Common myeloid progenitor, CD34-positive (primary cell): ENCODE measurements at places on chromosomes 5 and 9.

DNA sequence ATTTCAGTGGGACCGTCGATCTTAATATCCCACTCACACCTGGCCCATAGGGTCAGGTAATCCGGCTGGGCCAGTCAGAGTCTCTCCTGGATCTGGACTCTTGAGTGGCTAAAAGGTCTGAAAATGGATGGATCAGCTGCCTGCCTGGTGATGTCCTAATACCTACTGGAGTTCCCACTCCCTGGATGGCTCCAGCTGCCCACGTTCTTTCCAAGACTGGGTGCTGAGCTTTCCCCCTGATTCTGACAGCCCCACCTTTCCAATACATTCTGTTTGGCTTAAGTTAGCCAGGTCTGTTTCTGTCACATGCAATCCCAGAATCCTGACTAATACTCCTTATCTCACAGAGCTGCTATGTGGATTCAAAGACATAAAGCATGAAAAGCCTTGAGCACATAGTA, 10.2 kb downstream of the SH3PXD2B start:
- DNase-seq: no peak

DNA sequence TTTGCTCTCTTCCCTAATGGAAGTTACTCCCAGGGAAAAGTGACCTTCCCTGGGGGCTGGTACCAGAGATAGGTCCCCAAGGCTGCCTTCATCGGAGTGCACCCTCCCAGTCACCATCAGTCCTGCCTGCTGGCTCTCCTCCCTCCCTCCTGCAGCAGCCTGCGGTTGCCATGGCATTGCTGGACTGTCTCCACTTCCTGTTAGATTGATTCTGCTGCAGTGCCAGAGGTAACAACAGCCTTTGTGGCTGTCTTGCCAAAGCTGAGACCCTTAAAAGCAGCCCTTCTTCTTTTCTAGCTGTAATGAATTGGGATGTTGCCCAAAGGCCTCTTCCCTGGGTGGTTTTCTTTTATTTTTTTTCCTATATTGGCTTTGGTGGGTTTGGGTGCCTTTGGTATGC, 78.1 kb upstream of the PRLR start:
- no peak for DNase-seq

DNA sequence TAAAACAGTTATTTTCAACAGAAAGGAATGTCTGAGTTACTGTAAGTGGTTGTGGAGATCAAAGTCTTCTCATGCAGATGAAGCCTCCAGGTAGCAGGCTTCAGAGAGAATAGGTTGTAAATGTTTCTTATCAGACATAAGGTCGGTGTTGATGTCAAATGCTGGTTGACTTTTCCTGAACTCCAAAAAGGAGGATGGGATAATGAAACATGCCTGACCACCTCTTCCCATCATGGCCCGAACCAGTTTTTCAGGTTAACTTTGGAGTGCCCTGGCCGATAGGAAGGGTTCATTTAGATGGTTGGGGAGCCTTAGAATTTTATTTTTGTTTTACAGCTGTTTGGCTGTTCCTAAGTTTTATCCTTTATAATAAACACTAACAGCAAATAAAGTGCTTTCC, 478.4 kb downstream of the ACTL7B start:
- DNase-seq: no peak

- no peak for DNase-seq
Measured at GRCh38 chr9:30758726-30759446, 1625.6 kb upstream of the ACO1 start.

GRCh38 chr5:169732841-169733240, 95.8 kb downstream of the DOCK2 start:
- peak; percentile 51 for DNase-seq

DNA sequence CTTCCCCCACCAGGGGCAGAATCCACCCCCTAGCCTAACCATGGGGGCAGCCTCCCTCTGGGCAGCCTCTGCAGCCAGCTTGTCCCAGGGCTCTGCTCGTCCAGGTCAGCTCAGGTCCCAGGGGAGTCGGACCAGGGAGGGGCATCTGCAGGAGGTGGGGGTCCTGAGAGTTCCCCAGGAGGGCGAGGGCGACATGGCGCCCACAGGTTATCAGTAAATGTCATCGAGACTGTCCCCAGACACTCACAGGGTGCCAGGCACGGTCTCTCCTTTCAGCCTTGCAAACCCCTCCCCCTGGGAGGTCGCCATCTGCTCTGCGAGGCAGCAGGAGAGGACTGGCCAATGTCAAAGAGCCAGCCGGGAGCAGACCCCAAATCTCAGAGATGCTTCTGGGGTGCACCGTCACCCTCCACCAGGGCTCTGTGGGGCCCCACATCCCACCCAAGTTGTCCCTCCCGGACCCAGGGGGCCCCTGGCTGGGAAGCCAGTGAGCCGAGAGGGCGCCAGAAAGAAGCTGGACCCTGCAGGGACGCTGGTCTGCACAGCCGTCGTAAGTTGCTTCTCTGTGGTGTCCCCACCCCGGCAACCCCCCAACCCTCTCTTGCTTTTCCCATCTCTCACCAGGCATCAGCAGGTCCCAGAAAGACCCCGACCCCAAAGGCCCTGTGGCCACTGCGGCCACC, 69.3 kb downstream of the NTNG2 start:
- no peak for DNase-seq

- no peak for DNase-seq
Measured at GRCh38 chr5:3993856-3994473, 398.3 kb downstream of the IRX1 start.

DNA sequence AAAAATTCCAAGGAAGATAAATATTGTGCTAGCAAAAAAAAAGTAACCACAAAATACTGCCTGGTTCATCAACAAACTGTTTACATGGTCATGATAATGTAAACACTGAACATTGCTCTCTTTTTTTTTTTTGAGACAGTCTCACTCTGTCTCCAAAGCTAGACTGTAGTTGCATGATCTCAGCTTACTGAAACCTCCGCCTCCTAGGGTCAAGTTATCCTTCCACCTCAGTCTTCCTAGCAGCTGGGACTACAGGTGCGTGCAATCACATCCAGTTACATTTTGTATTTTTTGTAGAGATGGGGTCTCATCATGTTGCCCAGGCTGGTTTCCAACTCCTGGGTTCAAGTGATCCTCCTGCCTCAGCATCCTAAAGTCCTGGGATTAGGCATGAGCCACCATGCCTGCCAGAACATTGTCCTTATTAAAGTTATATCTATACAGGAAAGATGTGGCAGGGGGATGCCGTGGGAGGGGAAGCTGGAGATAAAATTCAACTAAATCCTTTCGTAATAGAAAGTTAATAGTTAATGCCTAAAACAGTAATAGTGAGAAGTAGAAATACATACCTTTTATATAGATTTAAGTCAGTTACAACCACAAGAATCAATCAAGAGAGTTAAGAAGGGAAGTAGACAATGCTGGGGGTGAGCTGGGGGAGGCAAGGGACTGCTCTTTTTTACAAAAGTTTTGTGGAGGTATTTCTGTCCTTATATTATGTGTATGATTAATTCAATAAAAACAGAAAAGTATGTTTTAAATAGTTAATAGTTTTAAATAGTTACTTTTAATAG, 52.3 kb downstream of the RGMB start:
- no peak for DNase-seq

- peak; percentile 51 for DNase-seq
Measured at GRCh38 chr5:72063219-72063819, 44.0 kb upstream of the MAP1B start.

- DNase-seq: peak; percentile 63
Measured at GRCh38 chr5:132476876-132477781, 13.4 kb downstream of the IRF1 start.

- DNase-seq: no peak
Measured at GRCh38 chr5:56128113-56128512, 105.0 kb downstream of the ANKRD55 start.

DNA sequence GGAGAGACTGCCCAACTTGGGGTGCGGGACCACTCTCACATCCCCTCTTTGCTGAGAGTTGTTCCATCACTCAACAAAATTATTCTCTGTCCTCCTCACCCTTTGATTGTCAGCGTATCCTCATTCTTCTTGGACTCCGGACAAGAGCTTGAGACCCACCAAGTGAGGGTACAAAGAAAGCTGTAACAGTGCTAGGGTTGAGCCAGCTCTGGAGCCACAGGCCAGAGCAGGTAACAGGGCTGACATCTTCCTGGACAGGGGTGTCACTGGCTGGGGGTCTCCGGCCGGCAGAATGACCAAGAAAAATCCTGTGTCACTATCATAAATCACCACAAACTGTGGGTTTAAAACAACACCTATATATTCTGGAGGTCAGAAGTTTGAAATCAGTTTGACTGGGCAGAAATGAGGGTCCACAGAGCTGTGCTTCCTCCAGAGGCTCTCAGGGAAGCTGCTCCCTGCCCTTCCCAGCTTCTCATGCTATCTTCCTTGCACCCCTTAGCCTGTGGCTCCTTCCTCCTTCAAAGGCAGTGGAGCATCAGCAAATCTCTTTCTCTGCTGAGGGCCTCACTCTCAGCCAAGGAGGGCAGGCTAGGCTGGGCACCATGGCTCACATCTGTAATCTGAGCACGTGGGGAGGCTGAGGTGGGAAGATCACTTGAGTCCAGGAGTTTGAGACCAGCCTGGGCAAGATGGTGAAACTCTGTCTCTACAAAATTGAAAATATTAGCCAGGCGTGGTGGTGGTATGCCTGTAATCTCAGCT, 4.1 kb upstream of the BBLN start:
- no peak for DNase-seq

DNA sequence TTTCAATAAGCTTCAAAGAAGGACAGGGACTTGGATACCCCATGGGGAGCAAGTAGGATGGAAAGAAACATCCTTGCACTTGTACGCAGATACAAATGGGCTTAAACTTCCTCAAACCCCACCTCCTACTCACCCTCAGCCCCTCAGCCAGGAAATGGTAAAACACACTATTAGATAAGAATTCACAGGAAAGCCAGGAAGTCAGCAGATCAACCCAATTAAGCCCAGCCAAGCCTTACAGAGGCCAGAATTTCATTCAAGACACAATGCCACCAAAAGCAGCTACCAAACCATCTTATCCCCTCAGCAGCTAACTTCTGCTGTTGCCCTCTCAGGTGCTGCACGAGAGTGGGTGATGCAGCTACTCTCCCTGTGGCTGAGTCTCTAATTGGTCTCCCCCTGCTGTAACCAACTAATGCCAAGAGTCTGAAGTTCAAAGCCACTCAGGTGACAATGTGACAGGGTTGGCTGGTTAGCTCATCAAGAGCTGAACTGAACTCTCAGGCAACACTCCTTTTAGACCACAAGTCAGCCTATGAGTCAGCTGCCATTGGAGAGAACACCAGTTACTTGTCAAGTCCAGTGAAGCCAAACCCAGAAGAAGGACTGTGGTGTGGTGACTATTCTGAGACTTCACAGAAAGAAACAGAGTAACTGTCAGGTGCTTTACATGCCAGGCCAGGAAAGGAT, 201.9 kb downstream of the ZNF608 start:
- DNase-seq: peak; percentile 67

- DNase-seq: no peak
Measured at GRCh38 chr5:91118796-91119195, 264.3 kb downstream of the ARRDC3 start.

GRCh38 chr9:113648586-113648985, 185.1 kb downstream of the RGS3 start:
- no peak for DNase-seq

DNA sequence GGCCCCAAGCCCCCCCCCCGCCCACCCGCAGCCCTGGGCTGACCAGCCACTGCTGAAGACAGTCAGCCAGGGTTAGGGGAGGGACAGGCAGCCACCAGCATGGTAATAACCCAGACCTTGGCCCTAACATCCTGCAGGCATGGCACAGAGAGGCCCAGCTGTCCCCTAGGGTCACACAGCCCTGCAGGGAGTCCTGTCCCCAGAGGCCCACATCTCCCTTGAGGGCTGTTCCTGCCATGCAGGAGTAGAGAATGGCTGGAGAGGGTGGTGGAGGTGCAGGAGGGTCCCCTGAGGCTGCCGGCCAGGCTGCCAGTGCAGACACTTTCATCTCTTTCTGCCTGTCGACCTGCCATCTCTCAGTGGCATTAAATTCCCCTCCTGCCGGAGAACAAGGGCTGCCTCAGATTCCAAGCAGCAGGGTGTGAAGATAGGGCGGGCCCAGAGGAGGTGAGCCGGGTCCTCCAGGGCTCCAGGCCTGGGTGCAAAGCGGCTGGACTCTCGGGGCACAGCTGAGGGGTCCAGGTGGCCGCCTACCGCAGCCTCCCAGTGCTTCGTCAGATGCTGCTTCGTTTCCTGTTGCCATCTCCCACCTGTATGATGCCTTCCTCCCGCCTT, 40.0 kb downstream of the CXXC5 start:
- no peak for DNase-seq

GRCh38 chr9:34179213-34180136, 632 bp downstream of the UBAP1 start:
- peak; percentile 42 for DNase-seq

DNA sequence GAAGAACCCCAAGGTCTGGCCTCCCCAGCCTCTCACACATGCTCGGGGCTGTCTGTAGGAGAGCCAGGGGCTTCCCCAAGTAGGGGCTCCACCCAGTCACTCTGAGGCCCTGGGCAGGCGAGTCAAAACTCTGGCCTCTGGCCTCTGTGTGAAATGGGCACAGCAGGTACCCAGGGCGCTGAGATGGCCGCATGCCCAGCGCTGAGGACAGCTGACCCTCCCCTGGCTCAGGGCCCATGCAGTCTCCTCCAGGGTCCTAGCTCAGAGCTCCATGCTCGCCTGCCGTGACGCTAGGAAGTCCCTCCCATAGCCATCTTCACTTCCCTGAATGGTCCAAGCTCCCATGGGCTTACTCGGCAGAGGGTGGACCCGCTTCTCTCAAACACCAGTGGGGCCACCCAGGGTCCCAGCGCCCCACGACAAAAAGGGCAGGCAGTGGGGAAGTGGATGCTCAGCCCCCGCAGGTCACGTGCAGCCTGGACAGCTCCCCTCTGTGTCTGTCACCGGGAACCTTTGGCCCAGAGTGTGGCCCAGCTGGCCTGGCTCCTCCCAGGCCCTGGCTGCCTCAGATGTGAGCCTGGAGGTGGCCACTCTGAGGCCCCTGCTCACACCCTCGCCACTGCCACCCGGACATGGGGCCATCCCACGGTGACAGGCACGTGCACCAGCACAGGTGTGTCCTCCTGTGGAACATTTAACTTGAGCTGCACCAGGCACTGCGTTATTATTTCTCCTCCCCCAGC, 12.2 kb upstream of the VAV2 start:
- no peak for DNase-seq

- DNase-seq: peak; percentile 53
Measured at GRCh38 chr9:33415501-33416038, 13.2 kb upstream of the AQP7 start.

GRCh38 chr9:104747245-104747564, 278 bp upstream of the NIPSNAP3A start:
- no peak for DNase-seq

GRCh38 chr5:103275851-103276250, 17.3 kb downstream of the MACIR start:
- no peak for DNase-seq

- DNase-seq: no peak
Measured at GRCh38 chr9:19840953-19841352, 52.1 kb upstream of the SLC24A2 start.
